ENCODE measurements at places on chromosomes 3 and 15.

- DNase-seq, result no peak
Measured at GRCh38 chr3:140432229-140432669, 245.6 kb upstream of the TRIM42 start.

GRCh38 chr3:182735672-182736071 is 57.6 kb upstream of the ATP11B start:
- no peak for DNase-seq

DNA sequence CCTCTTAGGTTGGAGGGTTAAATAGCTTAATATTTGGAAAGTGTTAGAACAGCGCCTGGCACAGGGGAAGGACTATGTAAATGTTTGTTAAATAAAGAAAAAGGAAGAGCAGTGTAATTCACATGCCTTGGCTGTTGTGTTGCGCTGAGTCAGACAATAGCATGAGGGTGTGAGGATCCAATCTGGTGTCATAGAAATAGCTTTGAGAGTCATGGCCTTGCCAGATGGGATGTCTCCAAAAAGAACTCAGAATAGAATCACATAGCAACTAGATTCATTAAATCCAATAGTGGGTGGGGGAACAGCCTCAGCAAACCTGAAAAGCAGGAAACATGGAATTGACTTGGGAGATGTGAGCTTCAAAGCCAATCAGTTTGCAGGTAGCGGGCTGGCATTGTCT is 3.9 kb upstream of the RBSN start:
- DNase-seq, result no peak

- DNase-seq, result no peak
Measured at GRCh38 chr15:37093480-37094332, 6.6 kb downstream of the MEIS2 start.

DNA sequence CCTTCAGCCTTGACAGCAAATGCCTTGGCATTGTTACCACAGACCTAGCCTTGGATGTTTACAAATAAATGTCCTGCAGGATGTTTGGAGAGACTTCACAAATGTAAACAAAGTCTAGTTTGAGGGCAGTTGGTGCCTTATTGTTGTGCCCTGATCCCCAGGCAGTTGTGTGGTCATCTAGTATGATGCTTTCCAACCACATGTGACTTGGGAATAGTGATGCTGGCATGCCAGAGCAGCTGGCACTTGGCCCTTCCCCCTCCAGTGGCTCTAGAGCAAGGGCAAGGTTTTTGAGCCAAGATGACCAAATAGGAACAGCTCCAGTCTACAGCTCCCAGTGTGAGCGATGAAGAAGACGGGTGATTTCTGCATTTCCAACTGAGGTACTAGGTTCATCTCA is 258.2 kb downstream of the ADAMTS17 start:
- no peak for DNase-seq

DNA sequence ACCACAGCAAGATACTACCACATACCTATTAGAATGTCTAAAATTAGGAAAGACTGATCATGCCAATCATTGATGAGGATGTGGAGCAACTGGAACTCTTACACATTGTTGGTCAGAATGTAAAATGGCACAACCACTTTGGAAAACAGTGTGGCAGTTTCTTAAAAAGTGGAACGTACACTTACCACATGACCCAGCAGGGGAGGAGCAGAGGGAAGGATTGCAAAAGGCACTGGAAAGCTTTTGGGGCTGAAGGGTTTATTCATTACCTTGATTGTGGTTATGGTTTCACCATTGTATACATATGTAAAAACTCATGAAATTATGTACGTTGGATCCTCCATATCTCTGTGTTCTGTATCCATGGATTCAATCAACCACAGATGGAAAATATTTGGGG is 3.3 kb upstream of the EHD4 start:
- no peak for DNase-seq

GRCh38 chr15:39400821-39401550 is 179.9 kb upstream of the THBS1 start:
- DNase-seq, result no peak

DNA sequence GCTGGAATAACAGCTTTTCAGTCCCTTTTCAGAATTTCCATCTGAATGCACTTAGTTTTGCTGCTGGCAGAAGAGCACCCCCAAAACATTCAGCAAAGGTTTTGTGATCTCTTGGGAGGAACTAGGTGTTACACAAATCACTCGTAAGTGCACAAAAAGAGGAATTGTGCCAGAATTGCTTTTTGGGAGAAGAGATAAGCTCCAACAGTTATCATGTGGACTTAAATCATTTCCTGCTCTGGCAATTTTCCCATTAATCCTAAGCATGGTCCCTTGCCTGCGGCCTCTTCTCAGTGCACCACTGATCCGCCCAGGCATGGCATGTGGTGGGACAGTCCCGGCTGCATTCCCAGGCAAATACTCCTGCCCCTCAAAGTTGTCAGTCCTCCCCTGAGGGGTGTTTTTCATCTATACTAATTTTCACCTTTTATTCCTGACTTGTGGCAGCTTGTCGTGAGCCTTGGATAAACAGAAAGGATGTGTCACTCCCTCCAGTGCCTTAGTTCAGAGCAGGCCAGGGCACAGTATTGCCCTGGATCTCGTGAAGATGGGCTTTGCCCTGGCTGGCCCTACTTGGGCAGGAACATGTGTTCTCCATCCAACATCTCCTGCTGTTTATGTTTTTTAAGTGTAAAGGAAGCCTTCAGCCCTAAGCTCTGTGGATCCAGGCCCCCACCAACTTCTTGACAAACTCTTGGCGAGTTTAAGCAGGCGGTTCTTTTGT is 44.6 kb upstream of the VILL start:
- no peak for DNase-seq

- no peak for DNase-seq
Measured at GRCh38 chr3:172125963-172126457, 86.6 kb downstream of the FNDC3B start.

- DNase-seq, result no peak
Measured at GRCh38 chr15:58446521-58446920, 14.7 kb downstream of the LIPC start.

DNA sequence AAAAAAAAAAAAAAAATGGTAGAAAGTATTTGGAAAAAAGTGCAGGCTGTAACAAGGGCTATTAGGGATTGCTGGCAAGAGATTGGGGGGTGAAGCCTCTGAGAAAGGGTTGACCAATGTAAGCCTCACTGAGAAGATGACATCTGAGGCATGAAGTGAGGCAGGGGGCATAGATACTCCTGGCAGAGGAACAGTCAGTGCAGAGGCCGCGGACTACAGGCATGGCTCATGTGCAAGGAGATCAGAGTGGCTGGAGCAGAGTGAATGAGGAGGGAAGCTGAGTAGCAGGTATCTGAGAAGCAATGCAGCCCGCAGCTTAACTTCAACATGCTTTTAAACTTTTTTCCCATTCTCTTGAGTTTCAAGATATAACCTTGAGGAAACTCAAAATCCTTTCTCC is 5.4 kb downstream of the FBXL22 start:
- no peak for DNase-seq

GRCh38 chr3:142566096-142566495 is 12.4 kb downstream of the ATR start:
- no peak for DNase-seq

DNA sequence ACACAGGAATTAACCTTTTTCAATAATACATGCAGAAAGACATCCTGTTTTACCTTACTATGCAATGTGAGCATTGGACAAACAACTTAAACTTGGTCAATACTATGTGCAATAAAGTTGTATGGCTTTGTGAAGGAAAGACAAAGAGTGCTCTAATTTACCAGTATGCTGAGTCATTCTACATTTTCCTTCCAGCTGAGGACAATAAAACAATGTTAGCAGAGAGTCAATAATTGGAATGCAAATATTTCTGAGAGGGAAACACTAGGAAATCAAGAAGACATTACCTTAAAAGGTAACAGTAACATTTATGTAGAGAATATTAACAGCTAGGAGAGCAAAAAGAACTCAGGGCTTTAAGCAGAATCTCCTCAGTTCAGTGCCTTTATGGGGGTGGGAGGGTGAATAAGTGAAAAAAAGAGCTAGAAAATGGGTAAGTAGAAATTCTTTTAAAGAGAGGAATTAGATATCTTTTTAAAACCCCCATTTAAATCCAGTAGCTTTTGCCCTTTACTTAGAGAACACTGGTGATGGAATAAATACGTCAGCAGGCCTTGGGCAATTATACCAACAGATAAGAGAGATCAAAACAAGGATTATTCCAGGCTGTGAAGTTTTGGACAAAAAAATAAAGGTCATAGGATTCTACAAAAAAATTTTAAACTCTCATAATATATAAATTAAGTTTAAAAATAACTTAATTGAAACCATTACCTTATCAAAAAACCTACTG is 11.6 kb upstream of the HGD start:
- DNase-seq, result no peak

GRCh38 chr3:192875971-192876565 is 41.6 kb downstream of the MB21D2 start:
- no peak for DNase-seq

GRCh38 chr3:24483873-24484272 is 10.8 kb downstream of the THRB start:
- DNase-seq, result no peak

DNA sequence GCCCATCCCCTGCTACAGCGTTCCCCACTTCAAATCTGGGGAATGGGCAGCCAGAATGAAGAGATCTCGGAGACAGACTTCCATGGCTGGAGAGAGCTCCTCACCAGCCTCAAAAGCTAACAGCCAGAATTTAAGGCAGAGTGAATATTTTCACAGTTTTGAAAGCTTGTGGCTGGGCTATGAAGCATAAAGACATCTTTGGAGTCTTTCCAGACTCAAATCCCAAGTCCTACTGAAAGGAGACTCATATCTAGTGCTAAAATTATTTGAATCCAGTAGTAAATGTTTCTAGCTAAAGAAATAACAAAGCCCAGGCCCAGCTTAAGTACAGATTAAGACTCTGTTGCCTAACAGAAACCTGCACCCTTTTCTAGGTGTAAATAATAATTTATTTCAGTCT is 628.4 kb upstream of the ALCAM start:
- no peak for DNase-seq

GRCh38 chr3:34727700-34728099 is 911.6 kb upstream of the ARPP21 start:
- no peak for DNase-seq

GRCh38 chr3:167184511-167184910 is 195.6 kb downstream of the ZBBX start:
- no peak for DNase-seq

DNA sequence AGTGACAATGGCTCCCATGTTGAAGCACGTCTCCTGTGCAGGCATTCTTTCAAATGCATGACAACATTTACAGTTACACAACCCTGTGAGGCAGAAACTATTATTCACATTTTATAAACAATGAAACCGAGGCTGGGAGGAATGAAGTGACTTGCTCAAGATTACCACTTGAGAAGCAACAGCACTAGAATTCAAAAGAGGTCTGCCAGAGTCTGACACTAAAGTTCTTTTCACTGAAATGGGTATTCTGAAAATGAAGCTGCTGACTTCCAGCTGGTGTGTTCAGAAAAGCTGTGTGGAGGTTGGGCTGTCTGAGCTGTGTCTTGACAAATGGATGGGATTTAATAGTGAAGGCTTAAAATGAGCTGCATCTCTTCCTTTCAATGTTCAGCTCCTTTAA is 104.4 kb downstream of the THSD4 start:
- DNase-seq, result no peak

DNA sequence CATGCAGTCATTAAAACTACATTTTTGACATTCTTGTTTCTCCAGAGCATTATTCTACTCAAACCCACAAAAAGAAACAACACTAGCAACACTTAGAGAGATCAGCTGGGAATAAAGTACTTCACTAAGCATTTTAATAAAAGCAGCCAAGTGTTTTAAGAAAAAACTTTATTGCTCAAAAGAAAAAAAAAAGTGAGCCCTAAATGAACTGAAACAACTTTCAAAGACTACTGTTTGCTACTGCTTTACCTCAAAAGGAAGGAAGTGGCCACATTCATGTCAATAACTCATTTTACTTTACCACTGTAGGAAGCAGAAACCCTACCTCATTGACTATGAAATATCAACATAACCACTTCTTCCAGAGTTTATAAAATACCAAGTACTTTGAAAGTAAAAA is 91.3 kb downstream of the UACA start:
- DNase-seq, result no peak

- no peak for DNase-seq
Measured at GRCh38 chr3:71056327-71056726, 527.2 kb downstream of the FOXP1 start.

Measured in stimulated activated CD4-positive, alpha-beta T cell treated with anti-CD3 and anti-CD28 coated beads, Interleukin-2, amount 100 ng/mL, for 4 hours (primary cell).